ENCODE measurements at places on chromosomes 2 and 18. TPM values are rescaled to one million over a fixed set of nuclear protein-coding genes. Genes with fewer than 3 reads are reported as not detected.

GRCh38 chr2:23534771-23535170 is 149.8 kb downstream of the KLHL29 start:
- peak; percentile 96 for DNase-seq
- no peaks in the 10 kb centered on the region for H3K36me3 ChIP-seq
- H3K27ac ChIP-seq = peak overlapping the region; percentile 88
- no peak overlapping the region for H3K4me3 ChIP-seq

- H3K4me1 ChIP-seq = peaks cover 8% of the 10 kb centered on the region
- H3K36me3 ChIP-seq = no peaks in the 10 kb centered on the region
- DNase-seq = no peak
These were observed 69.5 kb upstream of the PSMD14 start for GRCh38 chr2:161238560-161239325.

GRCh38 chr2:241036397-241036963 is 38.1 kb downstream of the SNED1 start:
- no peak for DNase-seq
- H3K27me3 ChIP-seq = no peaks in the 10 kb centered on the region
- no peak overlapping the region for H3K27ac ChIP-seq
- H3K36me3 ChIP-seq = peaks cover 10% of the 10 kb centered on the region

CD8B2 gene
- not detected for total RNA-seq

NOSTRIN gene
- total RNA-seq = 0.40 TPM

FBXO41 gene
- 12.0 TPM for total RNA-seq
